NCI-H2171 treated with DMSO at 0.1 percent for 48 hours (cell line): ENCODE measurements at places on chromosomes 3 and 15.
A peak's percentile ranks its signal among the peaks of the same experiment; 100 is the strongest.

DNA sequence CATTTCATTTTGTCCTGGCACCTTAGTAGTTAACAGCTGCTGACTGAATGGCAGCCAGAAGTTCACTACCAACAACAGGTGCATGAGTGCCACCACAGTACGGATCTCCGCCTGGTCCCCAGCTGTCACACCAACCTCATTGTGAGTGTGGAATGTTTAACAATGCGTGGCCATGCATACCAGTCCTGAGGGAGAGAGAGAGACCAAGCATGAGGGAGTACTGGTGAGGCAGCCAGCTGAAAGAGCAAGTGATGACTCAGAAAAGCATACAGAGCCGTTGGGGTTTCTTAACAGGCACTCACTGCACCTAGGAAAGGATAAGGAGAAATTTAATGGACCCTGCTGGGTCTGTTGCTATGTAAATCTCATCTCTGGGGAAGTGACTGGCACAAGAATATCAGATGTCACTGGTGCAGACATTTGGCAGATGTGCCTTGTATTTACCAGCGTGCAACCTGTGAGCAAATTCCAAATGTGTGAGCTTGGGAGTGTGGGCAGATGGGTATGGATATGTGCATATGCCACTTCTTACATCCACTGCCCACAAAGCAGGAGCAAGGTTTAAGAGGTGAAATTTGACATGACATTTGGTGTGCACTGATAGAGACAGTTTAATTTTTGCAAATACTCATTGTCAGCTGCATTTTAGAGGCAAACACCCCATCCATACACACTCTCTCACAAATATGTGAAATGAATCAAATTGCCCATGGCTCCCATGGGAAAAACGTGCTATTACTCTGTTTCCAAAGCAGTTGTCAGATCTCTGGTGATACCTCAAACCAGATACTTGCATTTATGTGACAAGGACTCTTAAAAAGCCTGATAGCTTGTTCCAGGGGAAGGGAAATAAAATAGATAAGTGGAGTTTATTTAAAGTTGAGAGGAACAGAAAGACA is 245.2 kb upstream of the ARPP21 start:
- DNase-seq: peak; percentile 96

DNA sequence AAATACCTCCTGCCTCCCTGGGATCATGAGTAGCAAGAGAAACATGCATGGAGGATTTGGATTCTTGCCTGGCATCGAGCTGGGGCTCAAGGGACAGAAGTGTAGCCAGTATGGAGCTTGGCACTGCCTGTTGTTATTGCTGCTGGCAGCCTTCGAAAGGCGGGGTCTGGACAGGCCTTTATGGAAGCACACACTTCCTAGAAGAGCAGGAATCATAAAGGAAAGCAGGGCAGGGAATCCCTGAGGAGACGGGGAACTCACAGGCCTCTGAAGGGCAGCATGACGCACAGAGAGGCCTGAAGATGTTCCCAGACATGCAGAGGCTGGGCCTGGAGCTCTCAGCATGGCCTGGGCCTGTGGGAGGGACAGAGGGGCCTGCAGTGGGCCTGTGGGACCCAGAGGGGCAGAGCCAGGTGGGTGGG is 18.6 kb upstream of the SLC41A3 start:
- no peak for DNase-seq

DNA sequence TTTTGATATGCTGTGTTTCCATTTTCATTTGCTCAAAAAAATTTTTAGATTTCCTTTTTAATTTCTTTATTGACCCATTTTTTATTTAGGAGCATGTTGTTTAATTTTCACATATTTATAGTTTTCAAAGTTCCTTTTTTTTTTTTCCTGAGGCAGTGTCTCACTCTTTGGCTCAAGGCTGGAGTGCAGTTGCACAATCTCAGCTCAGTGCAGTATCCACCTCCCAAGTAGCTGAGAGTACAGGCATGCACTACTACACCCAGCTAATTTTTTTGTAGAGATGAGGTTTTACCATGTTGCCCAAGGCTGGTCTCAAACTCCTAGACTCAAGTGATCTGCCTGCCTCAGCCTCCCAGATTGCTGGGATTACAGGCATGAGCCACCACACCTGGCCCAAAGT is 36.2 kb downstream of the PFN2 start:
- DNase-seq: no peak

- no peak for DNase-seq
Observed at GRCh38 chr3:55782351-55782750, 295.2 kb upstream of the WNT5A start.

DNA sequence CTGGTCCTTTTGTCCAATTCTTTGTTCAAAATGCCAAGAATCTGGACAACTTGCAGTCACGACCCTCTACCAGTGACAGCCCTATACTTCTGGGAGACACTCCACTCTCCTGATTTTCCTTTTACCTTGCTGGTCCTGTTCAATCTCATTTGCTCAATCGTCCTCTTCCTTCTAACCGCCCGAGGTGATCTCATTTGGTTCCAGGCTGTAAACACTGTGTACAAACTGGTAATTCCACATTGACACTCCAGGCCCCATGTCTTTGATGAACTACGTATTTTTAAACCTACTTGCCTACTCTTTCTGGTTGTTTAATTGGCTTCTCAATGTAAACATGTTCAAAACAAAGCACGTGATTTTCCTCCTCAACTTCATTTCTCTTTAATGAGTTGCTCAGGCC is 23.7 kb upstream of the C3orf49 start:
- no peak for DNase-seq

GRCh38 chr15:82100111-82100929 is 54.5 kb upstream of the MEX3B start:
- peak; percentile 84 for DNase-seq

- no peak for DNase-seq
Observed at GRCh38 chr3:186742618-186743380, 25.6 kb downstream of the KNG1 start.
